ENCODE measurements at places on chromosomes 3 and 15.

- no peak for DNase-seq
Observed at GRCh38 chr15:87722941-87723691, 533.4 kb downstream of the NTRK3 start.

DNA sequence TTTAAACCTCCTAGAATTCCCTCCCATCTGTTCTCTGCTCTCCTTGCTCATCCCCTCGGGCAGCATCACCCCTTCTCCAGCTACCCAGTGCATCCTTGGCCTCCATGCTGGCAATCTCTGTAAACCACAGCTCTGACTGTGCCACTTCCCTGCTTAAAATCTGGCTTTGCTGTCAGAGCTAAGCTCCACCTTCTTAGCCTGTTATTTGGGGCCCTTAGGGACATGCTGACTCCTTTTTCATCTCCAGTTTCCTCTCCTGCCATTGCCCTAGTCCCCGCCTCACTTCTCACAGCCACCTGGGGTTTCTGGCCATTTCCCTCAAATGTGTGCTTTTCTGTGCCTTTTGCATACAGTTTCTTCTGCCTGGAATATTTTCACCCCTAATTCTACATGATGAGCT, 5.7 kb downstream of the SLC6A20 start:
- no peak for DNase-seq

DNA sequence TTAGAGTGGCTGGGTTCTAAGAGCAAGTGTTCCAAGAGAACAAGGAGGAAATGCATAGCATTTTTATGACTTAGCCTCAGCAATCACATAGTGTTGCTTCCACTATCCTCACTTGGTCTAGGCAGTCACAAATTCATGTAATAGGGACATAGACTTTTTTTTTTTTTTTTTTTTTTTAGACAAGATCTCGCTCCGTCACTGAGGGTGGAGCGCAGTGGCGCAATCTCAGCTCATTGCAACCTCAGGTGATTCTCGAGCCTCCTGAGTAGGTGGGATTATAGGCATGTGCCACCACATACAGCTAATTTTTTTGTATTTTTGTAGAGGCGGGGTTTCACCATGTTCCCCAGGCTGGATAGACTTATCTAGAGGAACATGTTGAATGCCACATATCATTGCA, 4.7 kb upstream of the GNB4 start:
- DNase-seq: no peak

GRCh38 chr3:134393074-134393473, 18.8 kb upstream of the AMOTL2 start:
- no peak for DNase-seq

- DNase-seq: no peak
Observed at GRCh38 chr3:55725681-55726500, 238.8 kb upstream of the WNT5A start.

- DNase-seq: no peak
Observed at GRCh38 chr15:84780492-84780891, 32.1 kb downstream of the ZNF592 start.
